ENCODE measurements at places on chromosomes 6 and 20. TPM values are rescaled to one million over a fixed set of nuclear protein-coding genes. Genes with fewer than 3 reads are reported as not detected.

The CGA gene
- total RNA-seq: not detected

The SCAF8 gene
- total RNA-seq: 63.6 TPM

GRCh38 chr6:167776906-167777627 lies 49.6 kb upstream of the AFDN start:
- no peak for DNase-seq

GRCh38 chr6:134175532-134176263 lies 123.3 kb upstream of the SLC2A12 start:
- peak; percentile 58 for DNase-seq

GRCh38 chr6:113782636-113783035 lies 74.5 kb upstream of the MARCKS start:
- no peak for DNase-seq

DNA sequence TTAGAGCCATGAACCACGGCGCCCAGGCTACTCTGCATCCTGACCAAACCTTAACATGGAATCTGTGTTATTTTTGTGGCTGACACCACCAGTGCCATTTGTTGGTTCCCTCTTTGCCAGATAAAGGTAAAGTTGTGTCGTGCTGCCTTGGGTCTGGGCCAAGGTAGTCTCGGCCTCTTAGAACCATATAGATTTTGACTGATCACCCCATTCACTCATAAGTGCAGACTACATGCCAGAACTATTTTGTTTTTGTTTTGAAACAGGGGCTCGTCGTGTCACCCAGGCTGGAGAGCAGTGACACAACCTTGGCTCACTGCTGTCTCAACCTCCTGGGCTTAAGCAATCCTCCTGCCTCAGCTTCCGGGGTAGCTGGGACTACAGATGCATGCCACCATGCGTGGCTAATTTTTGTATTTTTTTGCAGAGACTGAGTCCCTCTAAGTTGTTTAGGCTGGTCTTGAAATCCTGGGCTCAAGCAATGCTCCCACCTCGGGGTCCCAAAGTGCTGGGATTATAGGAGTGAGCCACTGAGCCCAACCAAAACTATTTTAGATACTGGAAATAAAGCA lies 19.2 kb upstream of the RIPOR3 start:
- DNase-seq: no peak

DNA sequence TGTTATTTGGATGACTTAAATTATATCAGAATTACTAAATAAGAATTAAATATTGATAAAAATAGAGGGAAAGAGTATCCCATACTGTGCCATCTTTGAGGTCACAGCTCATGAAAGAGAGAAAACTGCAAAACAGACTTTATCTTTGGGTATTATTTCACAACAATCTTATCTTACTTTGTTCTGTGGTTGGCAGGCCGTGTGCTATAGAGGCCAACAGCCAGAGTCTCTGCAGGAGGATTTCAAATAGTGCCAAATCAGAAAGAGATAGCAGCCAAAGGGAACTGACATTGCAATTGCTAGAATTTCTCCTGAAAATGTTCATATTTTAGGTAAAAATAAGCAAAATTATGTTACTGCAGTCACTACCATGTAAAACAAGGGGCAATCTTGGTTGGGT lies 354.2 kb downstream of the GRIK2 start:
- no peak for DNase-seq

GRCh38 chr6:137363805-137364138 lies 130.4 kb downstream of the OLIG3 start:
- DNase-seq: no peak

Measured in neural crest cell (in vitro differentiated cells).